ENCODE measurements at places on chromosomes 4 and X. TPM values are rescaled to one million over a fixed set of nuclear protein-coding genes. Genes with fewer than 3 reads are reported as not detected.

VCX3A gene
- 1.4 TPM for total RNA-seq

TCEAL2 gene
- 9.1 TPM for total RNA-seq

TSC22D3 gene
- total RNA-seq = 14.0 TPM

- no peak for DNase-seq
These were observed 50.8 kb upstream of the MBNL3 start for GRCh38 chrX:132539611-132540010.

GRCh38 chr4:17797808-17798207 is 12.7 kb downstream of the DCAF16 start:
- no peak for DNase-seq

- DNase-seq = no peak
These were observed 123.4 kb downstream of the PARM1 start for GRCh38 chr4:75056277-75056676.

GRCh38 chr4:169014586-169014985 is 4.5 kb upstream of the CBR4 start:
- no peak for DNase-seq

Data from Daoy (cell line).